ENCODE measurements at places on chromosomes 4 and X.
A peak's percentile ranks its signal among the peaks of the same experiment; 100 is the strongest.

DNA sequence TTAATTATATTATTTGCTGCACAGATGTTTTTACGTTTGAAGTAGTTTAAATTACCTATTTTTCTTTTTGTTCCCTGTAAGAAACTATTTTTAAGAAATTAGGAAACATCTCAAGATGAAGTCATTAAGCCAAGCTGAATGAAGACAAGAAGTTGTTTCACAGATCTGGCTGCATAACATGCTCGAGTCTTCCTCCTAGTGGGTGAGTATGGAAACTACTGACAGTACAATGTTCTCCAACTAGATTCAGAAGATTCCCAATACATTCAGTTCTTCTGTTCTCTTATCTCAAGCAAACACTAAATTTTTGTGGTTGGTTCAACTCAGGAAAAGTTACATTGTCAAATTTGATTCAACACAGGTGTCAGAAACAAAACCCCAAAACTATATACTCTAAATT, 256.8 kb upstream of the VCX start:
- no peak for DNase-seq

DNA sequence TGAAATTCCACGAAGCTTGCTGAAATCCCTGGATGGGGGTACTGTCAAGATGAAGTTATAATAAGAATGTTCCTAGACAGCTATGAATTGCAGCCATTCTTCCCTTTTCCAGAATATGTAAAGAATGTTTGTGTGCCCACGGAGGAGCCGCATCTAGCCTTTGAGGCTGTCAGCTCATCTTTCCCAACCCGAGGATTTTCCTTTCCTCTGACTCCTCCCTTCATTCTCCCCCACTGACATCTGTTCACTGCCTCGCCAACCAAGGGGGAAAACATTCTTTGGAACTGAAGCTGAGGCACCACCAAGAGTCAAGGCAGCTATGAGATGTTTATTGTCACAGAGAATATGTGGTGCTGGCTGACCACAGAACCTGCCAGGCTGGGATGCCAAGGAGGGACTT, 8.8 kb downstream of the NHSL2 start:
- no peak for DNase-seq

GRCh38 chrX:136076942-136077341, 70.4 kb upstream of the FHL1 start:
- no peak for DNase-seq

DNA sequence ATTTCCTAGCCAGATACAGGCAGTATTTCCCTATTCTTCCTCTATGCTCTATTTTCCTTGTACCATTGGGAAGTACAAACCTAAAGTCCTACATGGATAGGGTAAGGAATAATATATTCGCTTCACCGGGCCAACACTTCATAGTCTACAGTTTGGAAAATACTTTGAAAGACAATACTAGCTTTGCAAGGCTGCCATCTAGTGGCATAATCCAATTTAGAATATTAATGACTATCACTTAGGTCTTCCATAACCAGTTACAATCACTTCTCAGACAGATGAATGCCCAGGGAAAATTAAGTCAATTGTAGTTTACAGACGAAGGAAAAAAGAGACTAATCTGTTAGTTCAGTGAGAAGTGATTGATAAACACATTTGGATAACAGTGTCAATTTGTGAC, 141.0 kb upstream of the FAM47C start:
- peak; percentile 12 for DNase-seq
